ENCODE measurements at places on chromosomes 7 and 10.

GRCh38 chr10:80662429-80663261, 124.9 kb downstream of the SH2D4B start:
- DNase-seq, result peak; percentile 94

GRCh38 chr7:151875942-151876898, 695 bp downstream of the PRKAG2 start:
- peak; percentile 67 for DNase-seq

- DNase-seq, result no peak
Observed at GRCh38 chr10:44755481-44755880, 155.7 kb upstream of the TMEM72 start.

GRCh38 chr7:30646154-30646553, 36.1 kb downstream of the CRHR2 start:
- DNase-seq, result no peak

DNA sequence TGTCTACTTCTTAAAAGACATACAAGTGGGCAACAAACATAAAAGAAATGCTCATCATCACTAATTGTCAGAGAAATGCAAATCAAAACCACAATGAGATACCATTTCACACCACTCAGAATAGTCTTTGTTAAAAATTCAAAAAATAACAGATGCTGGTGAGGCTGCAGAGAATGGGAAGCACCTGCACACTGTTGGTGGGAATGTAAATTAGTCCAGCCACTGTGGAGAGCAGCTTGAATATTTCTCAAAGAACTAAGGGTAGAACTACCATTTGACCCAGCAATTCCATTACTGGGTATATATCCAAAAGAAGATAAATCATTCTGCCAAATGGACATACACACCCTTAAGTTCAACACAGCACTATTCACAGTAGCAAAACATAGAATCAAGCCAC, 61.8 kb upstream of the STEAP1 start:
- no peak for DNase-seq

- peak; percentile 95 for DNase-seq
Observed at GRCh38 chr10:124010563-124011131, 82.8 kb downstream of the CHST15 start.

GRCh38 chr10:92691591-92692079, 1.9 kb downstream of the HHEX start:
- peak; percentile 64 for DNase-seq

GRCh38 chr7:107843184-107843583, 40.2 kb upstream of the SLC26A3 start:
- DNase-seq, result no peak

DNA sequence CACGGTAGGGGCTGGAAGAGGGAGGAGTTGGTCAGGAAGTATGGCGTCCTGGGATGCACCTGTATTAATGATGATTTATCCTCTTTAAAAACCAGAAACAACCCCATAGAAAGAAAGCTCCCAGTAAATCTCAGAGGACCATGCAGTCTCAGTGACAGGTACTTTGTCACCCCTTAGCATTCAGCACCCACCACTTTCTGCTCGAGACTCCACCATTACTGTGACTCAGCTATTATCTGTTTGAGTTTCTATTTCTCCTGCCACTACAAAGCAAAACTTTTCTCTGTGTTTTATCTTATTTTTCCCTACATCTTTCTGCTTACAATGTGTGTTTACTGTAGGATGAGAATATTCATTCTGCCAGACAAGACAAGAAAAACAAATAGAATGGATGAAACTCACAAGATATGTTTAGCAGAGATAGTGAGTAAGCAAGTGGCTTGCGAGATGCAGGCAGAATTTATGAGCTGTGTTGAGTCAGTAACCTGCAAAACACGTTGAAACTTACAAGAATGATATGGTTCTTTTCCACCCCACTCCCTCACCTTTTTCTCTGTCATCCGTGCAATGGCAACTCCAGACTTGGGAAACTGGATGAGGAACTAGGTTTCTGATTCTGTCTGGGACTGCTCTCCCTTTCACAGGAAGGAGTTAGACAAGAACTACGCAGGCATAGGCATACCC, 127.1 kb downstream of the AOAH start:
- DNase-seq, result no peak

DNA sequence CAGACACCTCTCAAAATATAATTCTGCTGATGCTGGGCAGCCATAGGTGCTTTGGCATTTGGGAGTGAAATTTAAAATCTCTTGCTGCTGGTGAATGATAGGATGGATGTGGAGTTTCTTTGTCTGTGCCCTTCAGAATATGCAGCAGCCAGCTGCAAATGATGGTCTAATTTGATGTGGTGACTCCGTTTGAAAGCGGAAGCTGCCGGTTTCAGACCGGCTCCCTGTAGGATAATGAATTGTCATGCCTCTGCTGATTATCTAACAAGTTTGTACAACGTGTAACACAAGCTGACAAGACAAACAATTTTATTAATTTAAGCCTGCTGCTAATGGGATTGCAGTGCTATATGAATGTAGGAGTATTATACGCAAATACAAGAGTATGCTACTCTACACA, 103.5 kb downstream of the SND1 start:
- peak; percentile 47 for DNase-seq

- peak; percentile 40 for DNase-seq
Observed at GRCh38 chr10:24255881-24256311, 47.0 kb downstream of the KIAA1217 start.

GRCh38 chr7:151179946-151180345, 7.1 kb downstream of the ASB10 start:
- DNase-seq, result no peak

DNA sequence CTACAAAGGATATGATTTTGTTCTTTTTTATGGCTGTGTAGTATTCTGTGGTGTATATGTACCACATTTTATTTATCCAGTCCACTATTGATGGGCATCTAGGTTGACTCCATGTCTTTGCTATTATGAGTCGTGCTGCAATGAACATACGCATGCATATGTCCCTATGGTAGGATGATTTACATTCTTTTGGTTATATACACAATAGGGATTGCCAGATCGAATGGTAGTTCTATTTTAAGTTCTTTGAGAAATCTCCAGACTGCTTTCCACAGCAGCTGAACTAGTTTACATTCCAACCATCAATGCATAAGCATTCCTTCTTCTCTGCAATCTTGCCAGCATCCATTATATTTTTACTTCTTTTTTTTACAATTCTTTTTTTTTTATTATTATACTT, 35.6 kb upstream of the FAM13C start:
- DNase-seq, result no peak

Data from mesendoderm (in vitro differentiated cells).